ENCODE measurements at places on chromosomes 3 and 15. TPM values are rescaled to one million over a fixed set of nuclear protein-coding genes. Genes with fewer than 3 reads are reported as not detected.

DNA sequence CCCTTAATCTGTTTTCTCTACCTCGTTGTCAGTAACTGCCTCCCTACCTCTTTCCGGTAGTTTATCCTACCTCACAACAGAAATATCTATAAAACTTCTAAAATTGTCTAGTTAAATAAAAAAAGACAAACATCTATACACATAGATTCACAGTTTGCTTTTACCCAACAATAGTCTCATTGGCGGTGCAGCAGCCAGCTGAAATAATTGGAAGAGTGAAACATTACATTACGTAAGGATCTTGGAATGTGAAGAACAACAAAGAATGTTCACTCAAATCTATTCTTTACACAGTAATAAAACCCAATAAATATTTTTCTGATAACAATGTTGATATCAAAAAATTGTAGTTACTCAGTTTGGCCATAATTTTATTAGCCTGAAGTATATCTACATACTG, 115.5 kb upstream of the ARPP21 start:
- no peak overlapping the region for H3K27ac ChIP-seq
- no peaks in the 10 kb centered on the region for H3K36me3 ChIP-seq
- no peak overlapping the region for H3K4me3 ChIP-seq
- H3K27me3 ChIP-seq = no peaks in the 10 kb centered on the region
- H3K4me1 ChIP-seq = no peaks in the 10 kb centered on the region

- H3K27me3 ChIP-seq = no peaks in the 10 kb centered on the region
- H3K4me1 ChIP-seq = no peaks in the 10 kb centered on the region
- H3K27ac ChIP-seq = no peak overlapping the region
- no peak for DNase-seq
- no peaks in the 10 kb centered on the region for H3K36me3 ChIP-seq
Observed at GRCh38 chr15:46567968-46568367, 933.1 kb downstream of the SQOR start.

DNA sequence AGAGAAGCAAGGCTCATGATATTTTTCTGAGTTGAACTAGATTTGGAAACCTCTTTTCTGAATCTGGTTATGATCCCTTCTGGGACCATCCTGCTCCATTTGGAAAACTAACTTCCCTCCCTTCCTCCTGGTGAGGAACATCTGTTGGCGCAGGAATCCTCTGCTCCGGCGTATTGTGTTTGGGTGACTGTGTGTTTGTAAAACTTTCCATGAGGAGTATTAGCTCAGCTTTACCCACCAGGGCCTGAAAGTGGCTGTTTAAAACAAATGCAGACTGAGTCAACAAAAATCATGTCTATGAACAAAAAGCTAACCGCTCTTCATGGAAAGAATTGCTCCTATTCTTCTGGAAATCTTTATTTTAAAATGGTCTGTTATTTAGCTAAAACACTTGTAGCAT, 17.7 kb downstream of the STARD9 start:
- H3K27ac ChIP-seq = peak overlapping the region; percentile 67
- no peaks in the 10 kb centered on the region for H3K27me3 ChIP-seq
- peak; percentile 32 for DNase-seq
- no peak overlapping the region for H3K4me3 ChIP-seq

DNA sequence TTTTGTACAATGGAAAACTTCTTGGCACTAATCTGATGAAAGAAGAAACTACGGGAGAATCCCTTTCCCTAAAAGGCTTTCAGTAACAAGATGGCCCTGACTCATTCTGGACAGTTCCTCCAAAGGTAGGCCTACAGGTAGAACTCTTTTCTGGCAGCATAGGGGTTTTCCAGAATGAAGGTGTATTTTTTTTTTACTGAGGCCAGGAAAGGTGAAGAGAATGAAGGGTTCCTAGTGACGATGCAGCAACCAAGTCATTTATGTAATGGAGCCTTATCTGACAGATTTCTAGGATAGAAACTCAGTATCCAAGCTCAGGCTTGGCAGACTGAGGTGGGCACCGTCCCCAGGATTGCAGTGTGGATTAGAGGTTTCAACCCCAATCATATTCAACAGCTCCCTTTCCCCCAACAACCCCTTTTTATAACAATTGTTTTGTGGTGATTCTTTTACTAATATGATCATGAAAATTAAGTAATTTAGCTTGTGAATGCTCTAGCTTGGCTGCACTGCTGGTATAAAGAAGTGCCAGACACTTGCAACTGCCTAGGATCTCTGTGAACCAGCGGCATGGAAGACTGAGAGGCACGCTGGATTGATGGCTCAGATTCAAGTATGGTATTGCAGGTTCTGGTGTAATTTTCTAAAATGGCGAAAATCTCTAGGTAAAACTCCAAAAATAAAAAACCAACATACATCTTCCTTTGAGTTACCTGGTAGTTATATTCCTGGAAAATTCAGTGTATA, 8.7 kb upstream of the TRIM69 start:
- H3K4me1 ChIP-seq = peaks cover 16% of the 10 kb centered on the region
- no peak overlapping the region for H3K4me3 ChIP-seq
- H3K27ac ChIP-seq = peak overlapping the region; percentile 96
- peaks cover 8% of the 10 kb centered on the region for H3K36me3 ChIP-seq

DNA sequence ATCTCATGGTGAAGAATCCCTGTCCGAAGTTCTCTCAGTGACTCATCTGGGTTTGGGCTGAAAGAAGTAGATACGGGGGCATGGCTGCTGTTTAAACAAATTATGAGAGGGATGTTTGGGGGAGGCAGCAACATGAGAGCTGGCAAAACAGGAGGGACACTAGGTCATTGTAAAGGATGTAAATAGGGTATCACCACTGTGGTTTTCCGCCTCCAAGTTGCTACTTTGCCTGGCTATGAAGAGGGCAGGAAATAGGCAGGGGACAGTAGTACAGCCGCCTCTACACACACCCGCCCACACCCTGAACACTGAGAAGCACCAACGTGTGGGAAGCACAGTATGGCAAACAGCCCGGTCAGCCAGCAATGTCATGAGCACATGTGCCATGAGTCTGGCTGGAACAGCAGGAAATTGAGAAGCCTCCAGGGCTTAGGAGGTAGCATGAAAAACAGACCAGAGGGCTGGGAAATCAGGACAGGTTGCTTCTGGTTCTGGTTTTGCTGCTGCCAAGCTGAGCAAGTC, 17.1 kb downstream of the HEXA start:
- H3K27ac ChIP-seq = peak overlapping the region; percentile 75
- H3K36me3 ChIP-seq = no peaks in the 10 kb centered on the region
- peaks cover 21% of the 10 kb centered on the region for H3K4me1 ChIP-seq
- H3K27me3 ChIP-seq = no peaks in the 10 kb centered on the region
- H3K4me3 ChIP-seq = no peak overlapping the region

DNA sequence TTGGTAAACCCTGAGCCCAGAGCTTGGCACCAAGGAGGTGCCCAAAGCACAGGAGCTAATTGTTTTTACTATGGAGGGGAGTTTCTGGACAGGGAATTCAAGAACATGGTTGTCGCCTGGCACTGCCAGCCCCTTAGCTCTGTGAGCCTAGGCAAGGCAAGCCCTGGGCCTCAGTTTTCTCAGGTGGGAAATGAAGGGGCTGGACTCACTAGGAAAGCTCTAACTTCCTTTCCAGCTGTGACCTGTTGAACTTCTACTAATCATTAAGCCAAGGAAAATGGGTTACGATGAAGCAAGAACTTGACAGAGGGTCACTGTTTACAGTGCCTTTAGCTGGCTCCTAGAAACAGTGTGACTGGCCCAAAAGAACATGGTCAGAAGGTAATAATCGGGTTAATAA, 277.2 kb downstream of the SHQ1 start:
- no peaks in the 10 kb centered on the region for H3K27me3 ChIP-seq
- H3K36me3 ChIP-seq = no peaks in the 10 kb centered on the region
- no peak overlapping the region for H3K27ac ChIP-seq

GRCh38 chr3:163953526-163953925, 1124.8 kb downstream of the SI start:
- H3K4me3 ChIP-seq = no peak overlapping the region
- no peak for DNase-seq
- H3K4me1 ChIP-seq = no peaks in the 10 kb centered on the region

DNA sequence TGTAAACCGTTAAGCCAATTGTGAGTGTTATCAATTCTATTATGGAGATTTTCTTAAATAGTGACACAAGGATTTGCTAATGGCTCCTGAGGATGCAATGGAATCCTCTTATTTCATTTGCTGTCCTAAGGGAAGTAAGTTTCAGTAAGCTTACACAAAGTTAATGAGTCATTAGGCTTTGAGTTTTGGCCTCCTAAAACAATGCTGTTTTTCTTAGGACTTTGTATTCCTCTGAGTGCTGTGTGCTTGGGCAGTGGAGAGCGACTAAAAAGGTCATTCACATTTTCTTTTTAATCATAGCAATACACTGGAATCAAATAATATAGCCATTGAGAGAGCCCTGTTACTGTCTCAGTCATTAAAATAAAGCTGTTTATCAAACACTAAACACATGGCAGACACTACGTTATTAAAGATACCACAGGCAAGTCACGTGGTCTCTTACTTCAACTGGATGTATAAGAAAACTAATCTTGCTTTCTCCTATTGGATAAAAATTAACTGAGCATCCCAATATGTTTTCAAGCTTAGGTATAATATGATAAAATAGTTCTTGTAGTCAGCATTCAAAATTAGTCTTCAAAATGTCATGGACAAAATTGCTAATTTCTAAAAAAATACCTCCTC, 290.8 kb downstream of the NLGN1 start:
- no peaks in the 10 kb centered on the region for H3K36me3 ChIP-seq
- no peaks in the 10 kb centered on the region for H3K27me3 ChIP-seq
- H3K4me3 ChIP-seq = no peak overlapping the region
- DNase-seq = no peak
- no peak overlapping the region for H3K27ac ChIP-seq
- H3K4me1 ChIP-seq = no peaks in the 10 kb centered on the region

Gene MYO5C
- total RNA-seq = 4.3 TPM
